ENCODE measurements at places on chromosomes 4 and X.

GRCh38 chr4:177214935-177215334, 94.7 kb upstream of the NEIL3 start:
- DNase-seq = no peak

DNA sequence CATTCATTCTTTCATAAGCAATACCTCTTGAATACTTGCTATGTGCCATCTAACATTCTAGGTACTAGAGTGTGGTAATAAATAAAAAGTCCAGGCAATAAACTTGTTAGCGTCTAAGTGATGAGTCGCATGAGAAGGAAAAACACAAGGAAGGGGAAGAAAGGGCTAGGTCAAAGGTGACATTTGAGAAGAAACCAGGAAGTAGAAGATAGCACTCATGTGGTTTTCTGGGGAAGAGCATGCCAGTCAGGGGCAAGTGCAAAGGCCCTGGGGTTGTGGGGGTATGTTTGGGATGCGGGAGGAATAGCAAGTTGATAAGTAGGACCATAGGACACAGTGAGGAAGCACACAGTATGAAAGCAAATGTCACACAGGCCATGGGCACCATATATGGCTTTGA, 157.0 kb downstream of the TSPAN5 start:
- no peak for DNase-seq

GRCh38 chr4:152200511-152201333, 335.2 kb downstream of the FBXW7 start:
- DNase-seq = no peak

DNA sequence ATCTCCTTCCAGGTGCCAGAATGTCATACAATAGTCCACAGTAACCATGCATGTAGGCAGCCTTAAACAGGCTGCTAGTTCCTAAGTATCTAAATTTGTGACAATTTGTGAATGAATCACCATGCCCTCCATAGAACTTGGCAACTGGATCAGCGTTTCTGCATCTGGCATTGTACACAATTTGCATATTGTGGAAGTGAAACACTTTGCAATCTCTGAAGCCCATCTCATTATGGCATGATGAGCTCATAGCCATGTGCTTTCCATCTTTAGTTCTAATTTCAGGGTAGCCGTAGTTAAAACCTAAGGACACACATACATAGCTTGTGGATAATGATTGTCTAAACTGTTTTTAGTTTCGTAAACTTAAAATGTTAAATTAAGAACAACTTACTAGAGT, 573.6 kb downstream of the PPP4R3C start:
- DNase-seq = no peak

GRCh38 chr4:71074452-71075299, 81.2 kb downstream of the DCK start:
- no peak for DNase-seq

- DNase-seq = no peak
Measured at GRCh38 chr4:64975177-64975576, 565.9 kb upstream of the TECRL start.

GRCh38 chr4:71396382-71396781, 57.6 kb downstream of the SLC4A4 start:
- no peak for DNase-seq

DNA sequence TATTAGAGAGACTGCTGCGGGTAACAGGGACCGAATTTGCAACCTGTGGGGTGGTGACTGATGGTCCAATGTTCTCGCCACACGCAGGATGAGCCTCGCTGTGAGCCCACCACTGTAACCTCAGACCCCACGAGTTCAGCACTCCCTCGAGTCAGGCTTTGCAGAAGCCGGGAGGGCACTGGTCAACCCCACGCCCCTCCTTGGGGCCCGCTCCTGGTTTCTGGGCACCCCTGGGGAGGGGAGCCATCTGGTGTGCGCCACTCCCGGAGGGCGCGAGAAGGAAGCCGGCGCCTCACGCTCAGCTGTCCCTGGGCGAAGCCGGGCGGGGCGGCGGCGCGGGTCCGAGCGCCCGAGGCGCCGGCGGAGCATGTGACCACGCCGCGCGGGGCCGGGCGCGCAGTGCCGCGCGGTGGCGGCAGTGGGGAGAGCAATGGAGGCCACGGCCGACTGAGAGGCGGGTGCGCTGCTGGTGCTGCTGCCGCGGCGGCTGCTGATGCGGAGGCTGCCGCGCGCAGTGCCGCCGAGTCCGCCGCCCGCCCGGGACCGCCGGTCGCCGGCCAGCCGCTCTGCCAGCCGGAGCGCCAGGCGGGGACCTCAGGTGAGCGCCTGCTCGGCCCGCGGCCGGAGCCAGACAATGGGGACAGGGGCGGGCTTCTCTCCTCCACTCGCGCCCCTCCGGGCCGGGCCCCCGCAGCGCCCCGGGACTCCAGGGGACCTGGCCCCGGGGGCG, 100.1 kb downstream of the CEP135 start:
- DNase-seq = no peak

DNA sequence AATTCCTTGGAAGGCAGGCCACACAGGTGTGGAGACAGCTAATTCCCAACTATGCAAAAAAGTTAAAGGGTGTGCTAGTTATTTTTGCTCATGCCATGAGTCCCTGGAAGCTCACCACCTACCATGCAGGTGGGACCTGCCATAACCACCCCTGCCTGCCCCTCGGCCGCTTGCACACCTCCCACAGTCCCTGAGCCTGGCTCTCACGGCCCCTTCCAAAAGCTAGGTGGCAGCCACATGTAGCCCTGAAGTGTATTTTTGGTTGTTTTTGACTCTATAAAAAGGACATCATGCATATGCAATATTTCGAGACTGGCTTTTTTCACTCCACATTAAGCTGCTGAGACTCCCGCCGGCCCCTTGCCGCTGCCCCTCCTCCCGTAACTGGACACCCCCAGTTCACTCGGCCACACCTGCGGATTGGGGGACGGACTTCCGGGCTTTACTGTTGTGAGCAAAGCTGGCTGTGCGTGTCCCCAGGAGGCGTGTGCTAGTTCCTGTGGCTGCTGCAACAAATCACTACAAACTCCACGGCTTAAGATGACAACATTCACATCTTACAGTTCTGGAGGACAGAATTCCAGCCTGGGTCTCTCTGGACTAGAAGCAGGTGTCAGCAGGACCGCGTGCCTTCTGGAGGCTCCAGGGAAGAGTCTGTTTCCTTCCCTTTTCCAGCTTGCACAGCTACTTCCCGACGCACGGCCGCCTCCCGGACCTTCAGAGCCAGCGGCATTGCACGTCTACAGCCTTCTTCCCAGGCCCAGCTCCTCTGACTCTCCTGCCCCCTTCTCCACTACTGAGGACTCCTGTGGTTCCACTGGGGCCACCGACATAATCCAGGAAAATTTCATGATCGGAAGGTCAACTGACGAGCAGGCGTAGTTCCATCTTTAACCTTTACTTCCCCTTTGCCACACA, 24.8 kb downstream of the ZFYVE28 start:
- no peak for DNase-seq

DNA sequence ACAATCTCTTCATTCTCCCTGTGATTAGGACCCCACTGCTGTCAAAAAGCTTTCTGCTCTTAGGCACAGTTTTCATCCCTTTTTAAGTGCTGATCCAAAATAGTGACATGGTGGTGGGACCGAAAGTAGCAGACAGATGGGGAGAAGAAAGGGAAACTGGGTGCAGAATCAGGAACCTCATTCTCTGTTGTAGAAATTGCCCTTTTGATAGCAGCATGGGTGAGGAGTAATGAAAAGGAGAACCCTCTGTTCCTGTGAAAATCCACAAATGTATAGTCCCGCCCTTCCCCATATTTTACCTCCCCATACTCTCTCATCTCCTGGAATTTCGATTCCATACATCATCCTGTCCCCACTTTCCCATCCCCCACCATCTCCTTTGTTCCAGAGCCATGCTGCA, 126.5 kb downstream of the STIM2 start:
- DNase-seq = no peak

DNA sequence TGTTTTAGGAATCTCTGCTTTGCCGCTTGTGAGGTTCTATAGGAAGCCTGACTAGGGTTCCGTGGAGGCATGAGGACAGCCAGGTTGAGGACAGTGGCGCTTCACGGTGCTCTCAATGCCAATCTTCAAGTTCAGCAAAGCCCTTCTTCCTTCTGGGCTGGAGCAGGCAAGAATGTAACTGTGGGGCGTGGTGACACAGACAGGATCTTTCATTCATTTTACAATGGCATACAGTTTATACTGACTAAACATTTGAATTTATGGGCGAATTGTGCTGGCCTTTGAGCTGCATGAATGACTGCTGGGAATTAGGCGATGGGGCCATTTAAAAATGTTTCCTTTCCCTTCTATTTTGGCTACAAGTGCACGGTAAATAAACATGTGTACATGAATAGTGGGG, 2.9 kb upstream of the NHS start:
- DNase-seq = no peak

- DNase-seq = no peak
Measured at GRCh38 chr4:153176938-153177337, 27.3 kb upstream of the TRIM2 start.

DNA sequence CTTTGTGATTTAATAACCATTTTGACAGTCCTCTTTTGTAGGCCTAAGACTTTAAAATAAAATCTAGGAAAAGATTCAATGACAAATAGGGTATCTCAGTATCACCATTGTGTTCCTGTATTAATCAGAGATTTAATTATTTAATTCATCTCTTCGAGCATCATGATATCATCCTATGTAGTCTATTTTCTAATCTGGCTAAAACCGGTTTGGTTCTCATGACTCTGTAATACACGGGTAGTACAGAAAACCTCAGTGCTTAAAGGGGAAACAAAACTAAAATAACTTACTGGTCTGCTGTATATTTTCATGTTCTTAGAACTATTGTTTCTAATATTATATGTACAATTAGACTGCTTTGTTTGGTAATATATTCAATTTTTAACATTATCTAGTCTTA, 23.7 kb upstream of the FBXW7 start:
- DNase-seq = no peak

- DNase-seq = no peak
Measured at GRCh38 chr4:13893211-13893610, 265.7 kb upstream of the BOD1L1 start.

DNA sequence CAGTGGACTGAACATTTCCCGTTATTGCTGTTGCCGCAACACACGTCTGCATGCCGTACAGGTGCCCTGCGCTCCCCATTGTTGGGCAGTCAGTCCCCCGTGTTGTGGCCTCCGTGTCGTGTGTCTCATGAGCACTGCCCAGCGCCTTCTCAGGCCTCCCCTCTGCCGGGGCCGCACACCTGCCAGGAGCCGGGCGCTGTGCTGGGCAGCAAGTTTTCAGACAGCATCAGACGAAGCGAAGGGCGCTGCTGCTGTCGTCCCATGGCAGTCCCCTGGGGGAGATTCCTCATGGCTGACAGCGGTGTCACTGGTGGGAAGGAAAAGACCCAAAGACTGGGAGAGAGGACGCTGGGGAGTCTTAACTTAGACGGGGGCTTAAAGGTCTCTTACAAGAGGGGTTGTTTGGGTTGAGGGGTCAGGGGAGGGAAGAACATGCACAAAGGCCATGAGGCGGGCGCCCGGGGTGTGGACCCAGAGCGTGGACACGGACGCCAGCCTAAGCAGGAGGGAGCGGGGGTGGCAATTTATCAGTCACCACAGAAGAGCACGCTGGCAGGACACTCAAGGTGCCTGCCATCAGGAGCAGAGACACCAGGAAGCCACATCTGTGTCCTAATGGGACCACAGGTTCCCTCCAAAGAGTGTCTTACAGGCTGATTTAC, 47.3 kb downstream of the RGS12 start:
- no peak for DNase-seq

DNA sequence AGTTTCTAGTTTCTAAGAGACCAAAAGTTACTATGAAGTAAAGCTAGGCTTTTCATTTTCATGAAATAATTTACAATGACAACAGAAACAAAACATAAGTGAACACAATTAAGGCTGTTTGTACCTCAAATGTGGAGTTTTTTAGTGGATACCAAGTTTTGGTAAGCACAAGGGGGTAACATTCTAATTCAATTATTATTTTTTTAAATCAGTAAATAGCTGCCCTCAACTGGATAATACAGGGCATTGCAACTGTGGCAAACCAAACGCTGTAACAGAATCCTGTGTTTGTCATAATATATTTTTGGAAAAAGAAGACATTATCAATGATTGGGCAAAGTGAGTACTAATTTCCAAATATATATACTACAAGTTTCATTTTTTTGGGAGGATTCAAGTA, 150.3 kb downstream of the FBXW7 start:
- DNase-seq = no peak

DNA sequence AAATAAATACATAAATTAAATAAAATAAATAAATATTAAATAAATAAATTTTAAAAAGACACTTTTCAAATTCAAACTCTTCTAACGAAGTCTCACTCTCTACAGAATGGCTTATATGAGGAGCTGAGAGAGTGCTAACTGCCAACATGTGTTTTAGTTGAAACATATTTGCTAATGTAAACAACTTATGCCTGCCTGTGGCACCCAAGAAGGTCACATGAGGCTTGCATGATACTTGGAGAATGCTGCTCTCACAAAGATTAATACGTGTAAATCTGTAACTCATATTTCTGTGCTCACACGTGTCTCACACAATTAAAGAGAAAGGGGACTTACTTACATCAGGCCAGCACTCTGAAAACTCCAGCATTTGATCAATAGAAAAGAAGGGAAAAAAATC, 43.2 kb upstream of the PITX2 start:
- no peak for DNase-seq

DNA sequence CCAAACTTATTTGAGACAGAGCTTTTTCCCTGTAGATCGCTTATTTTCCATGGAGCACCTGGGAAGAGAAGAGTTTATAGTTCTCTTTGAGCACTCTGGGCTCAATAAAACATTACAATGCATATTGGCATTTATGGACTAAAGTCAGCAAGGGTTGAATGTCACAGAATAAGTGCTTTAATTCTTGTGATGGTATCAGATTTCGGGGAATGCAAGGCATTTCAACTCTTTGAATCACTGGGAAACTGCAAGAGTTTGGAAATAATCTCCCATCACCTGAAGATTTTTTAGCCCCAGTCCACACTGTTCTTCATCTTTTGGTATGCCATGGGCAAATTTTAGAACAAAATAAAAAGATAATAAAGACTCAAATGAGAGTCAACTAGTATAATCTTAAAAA, 111.5 kb upstream of the WDFY3 start:
- no peak for DNase-seq

DNA sequence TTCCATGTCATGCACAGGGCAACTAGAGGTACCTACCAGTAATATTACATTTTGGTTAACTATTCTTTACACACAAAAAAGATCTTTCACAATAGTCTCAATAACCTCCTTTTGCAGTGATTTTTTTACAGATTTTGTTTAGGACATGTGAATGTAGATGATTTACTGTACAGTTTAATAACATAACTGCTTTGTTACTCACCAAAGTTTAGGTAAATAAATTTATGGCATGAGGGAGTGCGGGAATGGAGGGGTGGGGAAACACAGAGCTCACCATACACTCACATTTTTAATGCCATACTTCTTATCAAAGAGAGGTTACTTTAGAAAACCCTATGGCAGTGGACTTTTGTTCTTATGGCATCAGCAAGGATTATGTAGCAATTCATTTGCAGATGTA, 93.1 kb upstream of the TEX13A start:
- DNase-seq = no peak

DNA sequence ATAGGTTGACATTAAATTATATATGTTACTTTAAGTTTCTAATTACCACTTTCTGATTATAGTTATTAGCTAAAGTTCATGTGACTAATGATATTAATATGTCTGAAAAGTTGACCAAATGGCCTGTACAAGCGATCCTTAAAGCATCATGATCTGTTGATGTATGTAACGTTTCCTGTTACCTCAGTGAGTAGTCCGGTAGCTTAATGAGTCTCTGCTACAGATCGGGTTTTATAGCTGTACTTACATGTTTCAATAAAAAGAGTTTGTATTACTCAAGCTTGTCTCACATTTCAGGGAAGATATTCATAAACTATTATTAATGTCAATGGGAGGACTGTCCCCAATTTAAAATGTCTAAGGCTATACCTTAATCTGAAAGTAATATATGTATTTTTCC, 246.3 kb downstream of the PPP3CA start:
- no peak for DNase-seq

All from stimulated activated CD4-positive, alpha-beta T cell treated with anti-CD3 and anti-CD28 coated beads, TNF-alpha, amount 100 ng/mL, for 1 hour (primary cell).